M059J (cell line): ENCODE measurements at places on chromosomes 5 and 9. TPM values are rescaled to one million over a fixed set of nuclear protein-coding genes. Genes with fewer than 3 reads are reported as not detected.

- DNase-seq: no peak
Observed at GRCh38 chr5:124847907-124848306, 101.5 kb upstream of the ZNF608 start.

DNA sequence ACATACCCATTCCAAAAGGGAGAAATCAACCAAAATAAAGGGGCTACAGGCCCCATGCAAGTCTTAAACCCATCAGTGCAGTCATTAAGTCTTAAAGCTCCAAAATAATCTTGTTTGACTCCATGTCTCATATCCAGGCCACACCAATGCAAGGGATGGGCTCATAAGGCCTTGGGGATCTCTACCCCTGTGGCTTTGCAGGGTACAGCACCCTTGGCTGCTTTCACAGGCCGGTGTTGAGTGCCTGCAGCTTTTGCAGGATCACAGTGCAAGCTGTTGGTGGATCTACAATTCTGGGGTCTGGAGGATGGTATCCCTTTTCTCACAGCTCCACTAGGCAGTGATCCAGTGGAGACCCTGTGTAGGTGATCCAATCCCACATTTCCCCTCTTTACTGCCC, 5.0 kb upstream of the SPINK14 start:
- no peak for DNase-seq

Gene GRIN3A
- total RNA-seq: not detected in 2 replicates

GRCh38 chr5:148476302-148476701, 92.5 kb downstream of the FBXO38 start:
- DNase-seq: no peak

GRCh38 chr9:131149688-131150053, 24.3 kb downstream of the NUP214 start:
- no peak for DNase-seq

Gene POU5F2
- total RNA-seq: 0.02 TPM in 1 of 2 replicates, not detected in the other

DNA sequence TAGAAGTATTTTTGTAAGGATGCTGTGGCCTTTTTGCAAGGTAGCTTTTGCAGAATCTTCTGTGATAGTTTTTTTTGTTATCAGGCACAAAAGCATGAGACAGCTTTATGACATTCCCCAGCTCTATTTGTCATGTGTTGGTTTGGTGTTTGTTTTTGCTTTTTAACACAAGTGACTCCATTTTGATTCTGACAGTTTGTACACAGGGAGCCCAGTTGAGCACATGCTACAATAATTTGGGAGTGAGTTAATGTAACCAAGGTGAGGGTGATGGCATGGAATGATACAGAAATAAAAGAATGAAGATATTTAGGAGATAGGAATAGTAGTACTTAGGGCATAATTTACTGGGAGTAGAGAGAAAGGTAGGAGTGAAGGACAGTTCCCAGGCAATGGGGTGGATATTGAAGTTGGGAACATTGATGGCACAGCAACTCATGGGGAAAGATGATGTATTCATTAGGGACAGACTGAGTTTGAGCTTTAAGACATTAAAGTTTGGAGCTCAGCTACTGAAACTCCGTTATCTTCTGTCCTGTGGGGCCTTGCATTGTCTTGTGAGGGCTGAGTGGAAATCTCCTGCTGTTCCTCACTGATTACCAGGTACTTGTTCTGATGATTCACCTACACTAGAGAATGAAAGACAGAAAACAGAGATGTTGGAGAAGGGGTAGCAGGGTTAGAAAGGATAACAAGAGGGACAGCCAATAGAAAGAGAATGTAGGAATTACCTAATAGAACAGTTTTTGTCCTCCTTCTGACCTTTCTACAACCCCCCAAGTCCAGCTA, 88.3 kb upstream of the CCDC112 start:
- no peak for DNase-seq

GRCh38 chr5:111741278-111741677, 15.7 kb downstream of the NREP start:
- no peak for DNase-seq

- DNase-seq: peak; percentile 38
Observed at GRCh38 chr5:1204693-1205242, 3.4 kb downstream of the SLC6A19 start.

DNA sequence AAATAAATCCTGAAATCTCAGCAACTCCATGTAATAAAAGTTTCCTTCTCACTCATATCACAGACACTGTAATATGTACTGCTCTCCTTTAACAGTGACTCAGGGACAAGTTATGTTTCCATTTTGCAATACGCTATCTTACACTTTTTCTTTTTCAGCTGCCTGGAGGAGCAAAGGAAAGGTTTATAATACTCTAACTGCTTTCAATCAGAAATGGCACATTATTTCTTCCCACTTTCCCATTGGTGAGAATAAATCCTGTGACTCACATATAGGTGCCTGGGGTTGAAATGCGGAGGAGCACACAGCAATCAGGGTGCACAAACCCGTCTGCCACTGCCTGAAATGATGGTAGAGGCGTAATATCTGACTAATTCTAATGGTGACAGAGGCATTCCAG, 186.6 kb downstream of the HINT1 start:
- DNase-seq: no peak

- no peak for DNase-seq
Observed at GRCh38 chr9:35960039-35960655, 2.2 kb upstream of the OR2S2 start.

Gene OLFML2A
- 2.4 and 9.3 TPM in 2 replicates for total RNA-seq
